ENCODE measurements at places on chromosomes 6 and 20.

DNA sequence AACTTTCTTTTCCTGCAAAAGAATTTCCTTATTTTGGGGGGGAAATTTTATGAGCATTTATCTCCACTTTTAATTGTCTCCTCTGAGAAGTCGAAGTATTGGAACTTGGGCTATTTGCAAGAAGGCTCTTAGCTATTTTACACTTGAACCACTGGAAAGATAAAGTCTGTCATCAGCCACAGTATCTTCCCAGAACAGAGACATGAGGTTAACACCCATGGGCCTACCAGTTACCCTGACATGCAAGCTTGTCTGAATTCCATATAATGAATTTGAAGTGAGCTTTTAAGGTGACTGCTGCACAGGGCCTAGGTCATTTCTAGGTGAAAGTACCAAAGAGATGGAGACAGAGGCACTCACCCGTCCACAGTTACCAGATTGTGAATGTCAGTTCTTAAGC is 193.1 kb downstream of the SIM1 start:
- no peak for DNase-seq

- no peak for DNase-seq
Observed at GRCh38 chr20:53176134-53176533, 204.0 kb downstream of the TSHZ2 start.

GRCh38 chr6:158938220-158938619 is 61.8 kb downstream of the RSPH3 start:
- no peak for DNase-seq

GRCh38 chr6:132730560-132730959 is 16.7 kb upstream of the VNN1 start:
- DNase-seq = peak; percentile 66

GRCh38 chr6:4846387-4846786 is 70.2 kb downstream of the CDYL start:
- no peak for DNase-seq

- no peak for DNase-seq
Observed at GRCh38 chr6:23964865-23965264, 161.2 kb upstream of the NRSN1 start.

GRCh38 chr20:44967207-44967807 is 995 bp downstream of the STK4 start:
- DNase-seq = peak; percentile 77

GRCh38 chr6:138682704-138683527 is 90.7 kb upstream of the CCDC28A start:
- DNase-seq = no peak

- peak; percentile 42 for DNase-seq
Observed at GRCh38 chr6:42368181-42368580, 83.5 kb downstream of the TRERF1 start.

DNA sequence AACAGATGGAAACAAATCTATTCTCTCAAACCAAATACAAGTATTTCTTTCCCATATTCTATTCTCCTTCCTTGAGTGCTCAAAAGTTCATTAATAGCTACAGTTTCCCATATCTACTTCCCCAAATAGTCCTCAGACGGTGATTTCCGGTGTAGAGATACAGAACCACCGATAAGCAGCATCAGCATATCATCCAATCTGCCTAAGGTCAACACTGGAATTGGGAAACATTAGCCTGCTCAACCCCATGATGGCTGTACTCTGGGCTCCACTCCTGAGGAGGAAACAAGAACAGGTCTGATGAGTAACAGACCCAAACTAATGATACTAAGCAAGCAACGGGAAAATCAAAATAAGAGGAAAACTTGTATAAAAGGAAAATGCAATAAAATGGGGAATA is 115.6 kb downstream of the EPB41L2 start:
- peak; percentile 42 for DNase-seq

DNA sequence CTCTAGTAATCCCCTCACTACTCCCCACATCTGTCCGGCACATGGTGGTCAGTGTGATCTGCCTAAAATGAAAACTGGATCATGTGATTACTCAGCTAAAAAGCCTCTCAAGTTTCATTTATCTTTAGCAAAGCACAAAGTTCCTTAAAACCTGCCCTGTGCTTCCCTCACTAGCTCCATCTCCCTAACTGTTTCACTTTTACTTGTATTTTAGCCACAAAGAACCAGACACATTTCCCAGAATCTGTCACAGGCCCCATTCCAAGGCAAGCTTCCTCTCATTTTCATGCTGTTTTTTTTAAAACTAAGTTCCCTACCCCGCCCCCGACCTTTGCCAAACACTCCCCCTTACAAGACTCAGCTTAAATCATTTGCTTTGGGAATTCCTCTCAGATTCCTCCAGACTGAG is 8.9 kb upstream of the IGF2R start:
- peak; percentile 93 for DNase-seq

- no peak for DNase-seq
Observed at GRCh38 chr20:36760647-36761046, 12.9 kb downstream of the DSN1 start.

All from inflammatory macrophage treated with lipopolysaccharide for 4 hours (primary cell).